Right ventricle myocardium superior (tissue), 1 donor: ENCODE measurements at places on chromosomes 16 and 17.
A peak's percentile ranks its signal among the peaks of the same experiment; 100 is the strongest.

DNA sequence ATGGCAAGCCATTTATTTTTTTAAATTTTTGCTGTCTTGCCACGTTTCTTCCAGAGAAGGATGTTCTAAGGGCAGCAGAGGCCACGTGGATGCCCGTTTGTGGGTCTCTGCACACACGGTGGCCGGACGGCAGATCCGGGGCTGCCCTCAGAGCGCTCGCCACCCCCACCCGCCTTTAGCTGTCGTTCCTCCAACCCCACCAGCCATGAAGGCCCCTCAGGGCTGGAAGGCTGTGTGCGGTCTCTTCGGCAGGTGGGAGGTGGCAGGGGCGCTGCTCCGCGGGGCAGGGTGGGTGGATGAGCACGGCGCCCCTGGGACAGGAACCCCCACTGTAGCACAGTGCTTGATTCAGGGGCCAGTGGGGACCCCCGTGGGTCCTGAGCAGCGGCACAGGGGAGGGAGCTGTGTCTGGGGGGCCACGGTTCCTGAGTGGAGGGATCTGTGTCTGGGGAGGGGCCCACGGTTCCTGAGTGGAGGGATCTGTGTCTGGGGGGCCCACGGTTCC, 49.7 kb downstream of the ZFPM1 start:
- no peak for DNase-seq

DNA sequence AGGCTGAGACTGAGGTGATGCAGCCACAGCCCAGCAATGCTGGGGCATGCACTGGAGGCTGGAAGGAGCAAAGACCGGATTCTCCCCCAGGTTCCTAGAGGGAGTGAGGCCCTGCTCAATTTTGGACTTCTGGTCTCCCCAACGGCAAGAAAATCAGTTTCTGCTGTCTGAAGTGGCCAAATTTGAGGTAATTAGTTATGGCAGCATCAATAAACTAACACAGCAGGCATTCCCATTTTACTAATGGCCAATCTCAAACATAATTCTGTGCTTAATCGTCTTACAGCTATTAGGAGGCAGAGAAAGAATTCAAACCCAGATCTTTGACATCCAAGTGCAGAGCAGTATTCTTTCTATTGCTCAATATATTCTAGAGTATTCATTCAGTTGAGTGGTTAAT, 16.2 kb downstream of the NETO2 start:
- DNase-seq = no peak

DNA sequence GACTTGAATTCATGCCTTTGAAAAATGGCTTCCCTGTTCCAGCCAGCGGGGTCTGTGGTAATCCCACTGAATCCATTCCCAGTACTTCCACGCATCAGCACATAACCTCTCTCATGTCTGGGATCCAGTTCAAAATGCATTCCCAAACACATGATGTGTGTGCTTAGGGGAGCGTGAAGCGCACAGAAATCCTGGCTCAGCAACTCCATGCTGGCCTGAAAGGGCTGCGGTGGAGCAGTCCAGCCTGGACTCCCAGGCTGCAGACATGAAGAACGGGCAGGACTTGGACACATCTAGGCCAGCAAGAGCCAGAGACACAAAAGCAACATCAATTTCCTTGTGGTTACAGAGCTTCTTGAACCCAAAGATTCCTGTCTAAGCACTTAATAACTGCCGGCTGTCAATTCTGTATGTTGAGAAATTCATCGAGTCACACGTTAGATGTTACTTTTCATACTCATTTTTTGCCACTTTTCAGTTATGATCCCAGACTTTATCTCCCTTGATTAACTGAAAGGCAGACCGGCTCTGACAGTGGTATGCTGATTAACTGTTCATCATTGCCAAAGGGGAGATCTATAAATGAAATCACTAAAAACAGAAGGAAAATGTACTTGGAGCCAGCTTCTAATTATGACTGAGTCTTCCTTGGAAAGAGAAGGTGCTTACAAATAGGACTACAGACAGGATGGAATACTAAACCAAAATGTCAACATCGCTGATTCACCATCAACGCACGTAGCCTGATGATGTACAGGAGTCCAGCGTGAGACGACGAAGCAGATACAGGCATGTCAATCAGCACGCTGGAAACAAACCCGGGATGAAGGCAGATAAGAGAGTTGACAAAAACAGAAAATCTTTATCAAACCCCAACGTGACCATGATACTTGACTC, 23.0 kb downstream of the NSMCE1 start:
- peak; percentile 76 for DNase-seq

DNA sequence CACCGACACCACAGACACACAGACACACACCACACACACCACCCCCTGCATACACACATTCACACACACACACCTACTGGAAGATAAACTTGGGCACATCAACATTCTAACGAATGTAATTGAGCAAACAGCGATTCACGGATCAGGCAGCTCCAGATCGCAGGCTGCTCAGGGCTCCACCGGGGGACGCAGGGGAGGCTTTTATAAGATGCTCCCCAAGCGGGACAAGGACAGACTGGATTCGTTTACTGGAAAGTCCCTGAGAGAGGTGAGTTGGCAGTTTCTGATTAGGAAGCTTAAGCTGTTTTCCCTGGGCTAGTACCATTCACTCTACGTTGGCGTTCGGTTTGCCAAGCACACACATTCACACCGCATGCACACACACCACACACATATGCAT, 281.3 kb downstream of the IRF8 start:
- no peak for DNase-seq

DNA sequence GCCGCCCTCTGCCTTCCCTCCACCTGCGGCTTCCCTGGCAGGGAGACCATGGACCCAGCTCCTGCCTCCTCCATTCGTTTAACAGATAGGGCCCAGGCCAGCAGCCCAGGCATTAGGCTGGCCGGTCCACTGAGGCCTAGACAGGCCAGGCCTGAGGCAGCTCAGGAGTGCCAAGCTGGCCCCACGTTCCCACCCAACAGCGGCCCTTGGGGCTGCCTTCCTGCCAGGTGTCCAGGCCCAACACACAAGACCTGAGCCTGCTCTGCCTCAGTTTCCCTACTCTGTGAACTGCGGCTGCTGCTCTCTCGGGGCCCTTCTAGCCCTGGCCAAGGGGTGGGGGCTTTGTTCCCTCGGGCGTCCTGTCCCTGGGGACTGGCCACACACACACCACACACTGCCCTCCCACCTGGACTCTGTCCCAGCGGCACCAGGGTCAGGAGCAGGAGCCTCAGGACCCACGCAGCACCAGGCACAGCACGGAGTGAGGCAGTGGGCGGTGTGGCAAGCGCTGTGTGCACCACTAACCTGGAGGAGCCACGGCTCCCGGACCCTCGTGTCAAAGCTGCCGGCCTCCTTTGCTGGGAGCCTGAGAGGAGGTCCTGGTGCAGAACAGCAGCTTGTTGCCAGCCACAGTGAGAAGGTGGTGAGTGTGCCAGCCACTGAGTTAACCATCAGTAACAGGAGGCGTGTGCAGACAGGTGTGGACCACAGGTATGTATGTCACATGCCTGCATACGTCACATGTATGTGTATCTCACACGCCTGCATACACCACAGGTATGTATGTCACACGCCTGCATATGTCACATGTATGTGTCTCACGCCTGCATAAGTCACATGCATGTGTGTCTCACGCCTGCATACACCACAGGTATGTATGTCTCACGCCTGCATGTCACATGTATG, 14.6 kb upstream of the CDH15 start:
- no peak for DNase-seq
